ENCODE measurements at places on chromosomes 7 and 10.
A peak's percentile ranks its signal among the peaks of the same experiment; 100 is the strongest.

DNA sequence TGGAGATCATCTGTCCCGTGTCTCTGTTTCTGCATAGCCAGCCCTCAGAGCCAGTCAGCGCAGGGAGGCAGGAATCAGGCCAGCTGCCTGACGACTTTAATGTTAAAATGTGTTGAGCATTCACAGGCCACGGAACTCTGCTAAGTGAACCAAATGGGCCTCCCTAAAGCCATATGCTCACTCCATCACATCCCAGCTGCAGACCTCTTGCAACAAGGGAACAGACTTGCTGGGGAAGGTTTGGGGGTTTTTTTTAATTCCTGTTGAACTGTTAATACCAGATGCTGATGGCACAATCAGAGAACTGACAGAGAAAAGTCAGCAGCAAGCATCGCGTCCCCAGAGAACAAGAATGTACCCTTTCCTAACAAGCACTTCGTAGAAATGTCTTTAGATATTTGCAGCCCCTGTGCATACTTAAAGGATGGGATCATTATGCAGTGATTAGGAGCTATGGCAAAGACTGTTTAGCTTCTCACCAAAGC, 900.4 kb upstream of the AUTS2 start:
- peak; percentile 93 for DNase-seq

- no peak for DNase-seq
These were observed 214.0 kb upstream of the KLF14 start for GRCh38 chr7:130947792-130948580.

GRCh38 chr10:24857031-24857725, 95.2 kb downstream of the PRTFDC1 start:
- DNase-seq: no peak

DNA sequence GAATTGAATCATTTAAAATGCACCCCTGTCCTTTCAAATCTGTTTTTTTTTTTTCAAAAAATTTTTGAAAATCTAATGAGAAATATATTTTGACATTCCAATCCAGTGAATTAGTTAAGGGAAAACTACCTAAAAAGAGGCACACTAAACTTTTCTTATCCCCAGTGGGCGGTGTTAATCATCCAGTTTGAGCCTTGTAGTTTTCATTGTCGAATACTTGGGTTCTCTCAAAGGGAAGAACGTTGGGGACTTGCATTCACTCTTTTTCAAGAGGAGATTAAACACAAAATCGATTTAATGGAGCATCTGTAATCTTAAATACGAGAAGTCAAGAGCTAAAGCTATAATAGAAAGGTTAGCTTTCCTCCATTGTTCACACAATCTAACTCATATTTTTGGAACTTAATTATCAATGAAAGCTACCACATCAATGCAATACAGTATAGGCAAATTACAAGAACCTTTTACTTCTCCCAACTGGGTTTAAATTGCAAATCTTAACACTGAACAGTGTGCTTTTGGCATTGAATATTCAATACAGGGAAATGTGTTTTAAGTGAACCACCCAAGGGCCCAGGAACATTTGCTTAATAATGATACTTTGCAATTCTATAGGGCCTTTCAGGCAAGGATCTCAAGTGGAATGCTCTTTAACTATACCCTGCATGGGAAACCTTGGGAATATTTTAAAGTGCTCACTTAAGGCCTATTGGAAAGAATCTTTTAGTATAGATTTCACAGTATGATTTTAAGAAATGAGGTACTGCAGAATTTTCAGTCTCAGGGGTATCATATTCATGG, 13.1 kb upstream of the SP8 start:
- DNase-seq: no peak

DNA sequence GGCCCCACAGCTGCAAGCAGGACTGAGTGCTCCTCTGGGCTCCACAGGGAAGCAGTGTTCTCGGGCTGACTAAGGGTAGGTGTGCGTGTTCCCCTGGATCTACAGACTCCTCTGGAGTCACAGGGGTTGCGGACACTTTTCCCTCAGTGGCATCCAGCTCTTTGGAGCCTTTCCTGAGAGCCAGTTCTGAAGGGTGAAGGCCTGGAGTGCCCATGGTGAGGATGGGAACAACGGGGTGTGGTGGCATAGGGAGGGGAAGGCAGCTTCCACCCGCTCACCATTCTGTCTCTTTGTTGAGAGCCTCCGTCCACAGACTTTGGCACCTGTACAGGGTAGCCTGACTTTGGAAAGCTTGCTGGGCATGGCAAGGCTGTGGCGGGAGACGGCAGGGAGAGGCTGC, 104.1 kb upstream of the PCBD1 start:
- no peak for DNase-seq

DNA sequence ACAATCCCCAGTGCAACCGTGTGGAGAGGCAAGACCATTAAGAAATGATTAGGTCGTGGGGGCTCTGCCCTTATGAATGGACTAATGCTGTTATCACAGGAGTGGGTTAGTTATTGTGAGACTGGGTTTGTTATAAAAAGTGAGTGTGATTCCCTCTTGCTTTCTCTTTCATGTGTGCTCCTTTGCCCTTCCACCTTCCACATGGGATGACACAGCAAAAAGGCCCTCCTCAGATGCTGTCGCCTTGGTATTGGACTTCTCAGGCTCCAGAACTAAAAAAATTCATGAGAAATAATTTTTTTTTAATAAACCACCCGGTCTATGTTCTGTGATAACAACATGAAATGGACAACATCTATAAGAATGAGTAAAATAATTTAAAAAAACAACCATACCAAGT, 136.1 kb upstream of the PCBD1 start:
- DNase-seq: no peak

GRCh38 chr10:50470798-50471582, 152.8 kb downstream of the SGMS1 start:
- DNase-seq: peak; percentile 22

Measured in fibroblast of skin of right biceps (primary cell).